ENCODE measurements at places on chromosomes 6 and 20. TPM values are rescaled to one million over a fixed set of nuclear protein-coding genes. Genes with fewer than 3 reads are reported as not detected.

ABHD16A gene
- total RNA-seq, result 17.0 TPM

SERPINB1 gene
- total RNA-seq, result 51.6 TPM

PPP1R16B gene
- total RNA-seq, result 0.08 TPM

GGTLC1 gene
- total RNA-seq, result not detected

WFDC2 gene
- total RNA-seq, result not detected

SLC18B1 gene
- total RNA-seq, result 4.6 TPM

BMP2 gene
- total RNA-seq, result 0.30 TPM

FYN gene
- total RNA-seq, result 8.8 TPM

HMGA1 gene
- total RNA-seq, result 500 TPM

ADGRF1 gene
- 0.05 TPM for total RNA-seq

STX11 gene
- 2.7 TPM for total RNA-seq

PKIB gene
- 0.71 TPM for total RNA-seq

ZSCAN31 gene
- 2.3 TPM for total RNA-seq

TFAP2D gene
- not detected for total RNA-seq

ABHD16B gene
- total RNA-seq, result not detected

PRKN gene
- total RNA-seq, result not detected

PHACTR1 gene
- total RNA-seq, result not detected
